GF-D8 (cell line): ENCODE measurements at places on chromosomes 2 and 18.

- no peak for DNase-seq
Observed at GRCh38 chr18:36128530-36128870, 640 bp downstream of the SLC39A6 start.

DNA sequence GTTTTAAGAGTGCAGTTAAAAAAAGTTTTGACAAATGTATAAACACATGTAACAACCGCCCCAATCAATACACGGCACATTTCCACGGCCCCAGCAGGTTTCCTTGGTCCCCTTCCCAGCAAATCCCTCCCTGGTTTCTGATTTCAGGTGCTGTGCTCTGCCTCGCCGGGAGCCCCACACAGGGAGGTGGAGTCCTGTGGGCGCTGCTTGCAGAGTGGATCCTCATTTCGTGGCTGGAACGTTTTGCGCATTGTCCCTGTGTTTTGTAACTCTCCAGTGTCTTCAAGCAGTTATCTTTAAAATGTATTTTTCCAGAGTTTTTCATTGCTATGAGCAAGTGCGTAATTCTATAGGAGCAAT lies 124.8 kb downstream of the GALR1 start:
- no peak for DNase-seq

- peak; percentile 12 for DNase-seq
Observed at GRCh38 chr2:127811397-127812321, 688 bp upstream of the WDR33 start.

DNA sequence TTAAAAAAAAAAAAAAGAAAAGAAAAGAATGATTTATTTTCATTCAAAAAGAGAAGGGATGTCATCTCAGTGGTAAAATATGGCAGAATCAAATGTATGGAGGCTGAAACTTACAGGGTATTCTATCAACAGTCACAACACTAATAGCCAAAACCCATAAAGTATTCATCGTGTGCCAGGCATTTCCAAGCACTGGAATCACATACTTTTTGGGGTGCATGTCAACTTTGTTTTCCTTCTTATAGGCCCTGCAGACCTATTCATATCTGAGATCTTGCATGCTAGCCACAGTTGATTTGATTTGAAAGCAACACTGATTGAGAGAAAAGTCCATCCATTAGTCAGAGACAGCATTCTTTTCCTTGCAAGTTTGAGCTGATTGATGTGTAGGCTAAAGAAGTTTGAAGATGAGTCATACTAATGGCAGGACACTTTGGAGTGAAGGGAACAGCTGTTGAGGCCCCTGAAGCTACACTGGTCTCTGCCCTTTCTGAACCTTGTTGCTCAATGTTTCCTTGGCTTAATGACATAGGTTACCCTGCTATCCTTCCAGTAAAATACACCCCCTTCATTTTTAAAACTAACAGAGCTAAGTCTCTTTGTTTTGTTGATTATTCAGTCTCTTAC lies 22.0 kb downstream of the KATNAL2 start:
- no peak for DNase-seq

DNA sequence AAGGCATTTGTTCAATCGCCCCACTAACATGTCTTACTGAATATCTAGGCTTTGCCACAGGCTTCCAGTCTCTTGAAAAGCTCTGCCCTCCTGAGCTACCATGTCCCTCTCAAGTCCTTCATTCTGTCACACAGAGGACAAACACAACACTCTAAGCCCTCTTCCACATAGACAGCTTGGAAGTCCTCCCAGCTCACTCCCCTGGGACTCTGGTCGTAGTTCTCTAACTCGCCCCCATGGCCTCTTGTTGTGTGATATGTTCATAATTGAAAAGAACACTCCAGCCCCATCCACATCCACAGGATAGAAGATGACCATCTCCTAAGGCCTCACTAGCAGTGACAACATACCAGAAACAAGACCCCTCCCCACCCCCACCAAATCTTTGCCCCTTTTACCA lies 37.9 kb downstream of the BUB1 start:
- no peak for DNase-seq

GRCh38 chr2:172088245-172089004 lies 3.1 kb downstream of the DLX1 start:
- DNase-seq, result no peak

DNA sequence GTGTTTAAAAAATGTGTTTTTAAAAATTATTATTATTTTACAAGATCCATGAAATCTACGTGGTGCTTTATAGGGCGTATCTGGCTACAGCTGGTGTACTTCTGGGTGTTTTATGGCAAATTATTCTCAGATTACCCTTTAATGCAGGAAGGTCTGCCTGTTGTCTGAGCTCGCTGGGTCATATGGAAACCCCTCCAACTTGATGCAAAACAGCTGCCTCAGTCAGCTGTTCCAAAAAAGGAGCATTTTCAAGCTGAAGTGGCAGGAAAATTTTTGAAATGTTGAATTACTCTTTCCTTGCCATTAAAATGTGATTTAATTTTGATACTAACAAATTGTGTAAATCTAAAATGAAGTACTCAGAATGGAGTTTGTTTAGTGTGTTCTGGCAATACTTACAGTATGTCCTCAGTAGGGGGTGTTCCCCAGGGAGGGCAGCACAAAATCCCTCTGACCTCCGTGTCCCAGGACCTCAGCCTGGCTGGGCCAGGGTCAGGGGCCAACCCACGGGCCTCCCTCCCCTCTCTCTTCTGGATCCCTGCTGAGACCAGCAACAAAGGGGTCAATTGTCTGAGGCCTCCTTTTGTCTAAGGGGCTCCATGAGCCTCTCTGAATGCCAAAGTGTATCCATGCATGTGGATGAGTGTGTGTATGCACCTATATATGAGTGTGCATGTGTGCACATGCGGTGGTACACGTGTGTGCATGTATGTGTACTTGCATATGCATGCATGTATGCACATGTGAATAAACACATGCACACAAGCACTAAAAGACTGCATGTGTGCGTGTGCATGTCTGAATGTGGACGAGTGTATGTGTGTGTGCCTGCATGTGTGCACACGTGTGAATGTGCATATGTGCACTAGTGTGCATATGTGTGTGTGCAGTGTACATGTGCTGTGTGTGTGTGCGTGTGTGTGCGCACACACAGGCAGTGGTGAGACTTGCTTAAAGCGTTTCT lies 105.4 kb downstream of the ACOXL start:
- DNase-seq, result no peak

DNA sequence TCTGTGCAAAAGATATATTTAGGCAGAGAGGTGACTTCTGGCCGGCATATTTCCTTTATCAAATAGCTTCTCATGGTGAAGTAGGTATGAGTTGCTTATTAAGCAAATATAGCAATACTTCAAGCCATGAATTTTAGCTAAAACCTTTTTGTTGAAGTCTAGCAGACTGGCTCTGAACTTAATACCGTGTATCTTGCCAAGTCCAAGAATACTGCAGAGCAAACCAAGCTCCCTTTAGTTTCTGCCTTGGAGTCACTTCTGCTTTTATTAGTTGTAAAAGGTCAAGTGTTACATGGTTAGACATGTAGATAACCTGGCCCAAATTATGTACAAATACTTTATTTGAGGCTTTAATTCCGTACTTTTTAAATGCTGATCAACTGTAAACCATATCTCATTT lies 627.6 kb upstream of the PKDCC start:
- no peak for DNase-seq

- DNase-seq, result no peak
Observed at GRCh38 chr2:230861552-230862255, 3.0 kb upstream of the ITM2C start.

DNA sequence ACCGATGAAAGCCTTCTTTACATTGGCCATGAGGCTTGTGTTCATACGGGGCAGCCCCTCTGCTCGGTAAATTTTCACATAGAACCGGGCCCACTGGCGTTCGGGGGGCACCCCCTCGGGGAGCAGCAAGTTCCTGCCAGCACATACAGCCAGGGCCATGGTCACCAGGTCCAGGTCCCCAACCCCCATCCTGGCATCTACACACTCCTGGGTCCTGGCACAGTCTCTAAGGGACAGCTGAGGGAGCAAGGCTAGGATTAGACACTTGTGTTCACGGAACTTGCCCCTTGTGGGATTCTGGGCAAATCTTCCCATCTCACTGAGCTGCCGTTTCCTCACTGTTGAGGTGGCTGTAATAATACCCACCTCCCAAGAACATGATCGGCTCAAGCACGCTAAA lies 5.6 kb upstream of the OTOF start:
- no peak for DNase-seq

DNA sequence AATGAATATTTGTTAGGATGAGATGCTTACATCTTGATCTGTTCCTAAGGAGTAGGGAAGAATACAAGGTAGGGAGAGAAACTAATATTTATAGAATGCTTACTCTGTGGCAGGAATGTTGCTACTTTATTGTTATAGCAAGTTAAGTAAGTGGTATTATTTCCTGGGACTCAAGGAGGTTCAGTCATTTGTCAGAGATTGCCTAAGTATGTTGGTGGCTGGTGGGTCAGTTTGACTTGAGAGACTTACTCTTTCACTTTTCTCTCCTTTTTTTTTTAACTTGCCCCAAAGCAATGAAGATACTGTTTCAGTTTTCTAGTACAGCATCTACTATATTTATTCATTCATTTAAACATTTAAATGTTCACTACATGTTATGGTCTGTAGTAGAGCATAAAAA lies 209.2 kb upstream of the STON1 start:
- DNase-seq, result no peak

- no peak for DNase-seq
Observed at GRCh38 chr2:174797781-174798276, 33.6 kb upstream of the CHRNA1 start.

DNA sequence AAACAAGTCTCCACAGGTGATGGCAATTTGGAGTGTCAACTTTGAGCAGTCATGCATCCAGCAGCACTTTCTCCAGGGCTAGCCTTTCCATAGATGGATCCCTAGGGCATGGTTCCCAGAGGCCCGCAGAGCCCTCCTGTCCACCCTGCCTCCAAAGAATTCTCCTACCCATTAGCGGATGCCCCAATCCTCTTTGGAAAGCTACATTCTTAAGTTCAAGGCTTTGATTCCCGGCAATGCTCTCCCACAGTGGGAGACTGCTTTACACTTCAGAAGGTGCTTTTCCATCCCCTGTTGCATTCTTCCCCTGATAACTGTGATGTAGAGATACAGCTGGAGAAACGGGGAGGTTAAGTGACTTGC lies 61.3 kb downstream of the ACAA2 start:
- DNase-seq, result no peak

GRCh38 chr2:2188344-2188920 lies 142.6 kb downstream of the MYT1L start:
- no peak for DNase-seq

DNA sequence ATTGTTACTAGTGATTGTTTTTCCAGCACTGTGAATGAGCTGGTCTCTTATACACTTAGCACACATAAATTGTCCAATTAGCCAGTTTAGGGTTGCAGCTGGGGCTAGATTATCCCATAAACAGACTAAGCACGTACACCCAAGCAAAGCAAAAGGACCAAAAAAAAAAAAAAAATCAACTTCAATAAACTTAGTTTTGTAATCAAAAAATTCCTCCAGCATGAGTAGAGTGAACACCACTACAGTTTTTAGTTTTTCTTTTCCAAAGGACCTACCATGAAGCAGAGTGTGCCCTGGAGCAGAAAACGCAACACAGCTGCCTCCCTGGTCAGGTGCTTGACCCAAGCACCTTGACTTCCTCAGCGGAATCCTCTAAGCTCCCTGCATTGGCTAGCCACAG lies 249.4 kb upstream of the SLC14A2 start:
- no peak for DNase-seq

DNA sequence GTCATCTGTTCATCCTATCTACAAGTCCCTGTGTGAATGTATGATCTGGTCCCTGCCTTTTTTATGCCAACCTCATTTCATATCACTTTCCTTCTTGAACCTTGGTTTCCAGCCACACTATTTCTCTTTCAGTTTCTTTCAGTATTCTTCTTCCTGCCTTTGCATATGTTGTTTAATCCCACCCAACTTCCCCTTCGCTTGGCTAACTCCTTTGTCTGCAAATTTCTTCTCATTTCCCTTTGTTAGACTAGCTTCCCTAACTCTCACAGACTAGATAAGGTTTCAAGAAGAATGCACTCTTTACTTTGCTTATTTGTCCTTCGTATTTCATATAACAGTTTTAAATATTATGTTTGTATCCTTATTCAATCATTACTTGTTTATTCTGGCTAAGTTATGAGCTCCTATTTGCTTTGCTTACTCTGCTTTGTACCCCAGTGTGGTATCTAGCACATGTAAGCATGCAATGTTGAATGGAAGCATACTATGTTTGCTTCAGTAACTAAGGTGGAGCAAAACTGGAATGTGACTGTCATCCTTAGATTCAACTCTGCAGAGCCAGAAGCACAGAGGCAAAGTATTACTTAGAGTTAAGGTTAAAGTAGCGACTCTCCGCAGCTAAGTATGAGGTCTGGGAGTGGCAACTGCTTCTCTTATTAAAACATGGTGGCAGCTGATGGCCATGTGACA lies 681.3 kb downstream of the CPS1 start:
- DNase-seq, result no peak

GRCh38 chr2:25470806-25471205 lies 129.1 kb upstream of the DNMT3A start:
- DNase-seq, result no peak

DNA sequence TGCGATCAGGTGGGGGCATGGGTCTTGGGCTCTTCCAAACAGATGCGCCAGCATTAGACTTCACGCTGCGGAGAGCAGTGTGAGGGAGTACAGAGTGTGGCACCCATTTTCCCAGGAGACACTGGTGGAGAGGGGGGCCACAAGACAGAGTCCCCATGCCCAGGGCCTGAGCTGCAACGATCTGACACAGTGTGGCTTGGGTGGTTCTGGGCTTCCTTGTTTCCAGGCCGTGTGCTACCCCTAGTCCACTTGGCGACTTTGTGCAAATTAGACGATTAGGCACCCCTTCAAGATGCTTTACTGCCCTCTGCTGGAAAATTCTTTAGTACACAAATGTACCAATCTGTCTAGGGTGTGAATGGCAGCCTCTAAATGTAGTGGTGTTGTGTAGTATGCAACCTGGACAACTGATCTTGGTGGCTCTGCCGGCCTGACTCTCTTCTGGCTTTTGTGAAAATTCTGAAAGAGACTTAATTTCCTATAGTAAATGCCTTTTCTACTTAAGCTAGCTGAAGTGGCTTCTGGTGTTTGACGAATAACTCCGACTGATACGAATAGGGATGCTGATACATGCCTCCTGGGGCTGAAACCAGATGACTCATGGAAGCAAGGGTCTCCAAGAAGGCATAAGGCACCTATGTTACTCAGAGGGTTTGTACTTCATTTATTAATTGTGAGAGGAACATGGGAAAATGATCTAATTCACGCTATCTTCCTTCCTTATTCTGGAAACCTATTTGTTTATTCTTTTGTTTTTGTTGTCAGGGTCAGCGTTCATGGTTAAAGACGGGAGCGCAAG lies 92.3 kb upstream of the SMAD2 start:
- DNase-seq, result peak; percentile 81

DNA sequence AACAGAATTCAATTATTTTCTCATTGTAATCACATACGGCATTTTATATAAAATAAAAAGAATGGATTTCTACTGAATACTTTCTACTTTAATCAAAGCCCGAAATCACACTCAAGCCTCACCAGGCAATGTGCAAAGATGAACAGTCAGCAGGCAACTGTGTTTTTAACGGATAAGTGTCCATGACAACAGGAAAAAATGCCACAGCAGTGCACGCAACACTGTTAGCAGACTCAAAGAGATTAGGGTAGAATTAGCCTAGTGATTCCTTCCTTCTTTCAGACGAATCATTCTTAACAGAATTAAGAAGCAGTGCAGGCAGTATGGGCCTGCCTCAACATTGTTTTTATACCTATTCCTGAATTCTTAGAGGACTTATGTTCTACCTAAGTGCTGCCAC lies 135.6 kb downstream of the CDH2 start:
- DNase-seq, result no peak
